Right cardiac atrium (tissue), 5 donors: ENCODE measurements at places on chromosomes 2 and 18.
A peak's percentile ranks its signal among the peaks of the same experiment; 100 is the strongest.

- peak; percentile 62 for DNase-seq
Measured at GRCh38 chr2:144523596-144524117, 3.7 kb upstream of the ZEB2 start.

DNA sequence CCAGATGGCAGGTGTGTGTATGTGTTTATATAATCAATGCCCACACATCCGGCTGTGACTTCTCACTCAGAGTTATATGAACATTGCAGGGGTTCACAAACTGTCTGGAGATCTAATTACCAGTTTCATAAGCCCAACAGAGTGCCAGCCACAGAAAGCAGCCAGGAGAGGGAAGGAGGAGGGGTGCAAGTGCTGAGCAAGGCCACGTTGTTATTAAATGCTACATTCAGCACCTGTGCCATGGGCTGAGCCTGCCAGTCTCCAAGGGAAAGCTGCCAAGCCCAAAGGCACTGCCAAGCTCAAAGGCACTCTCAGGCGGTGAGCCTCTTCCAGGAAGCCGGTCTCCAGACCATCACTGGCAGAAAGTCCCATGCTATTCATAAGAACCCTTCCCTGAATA is 17.4 kb downstream of the XDH start:
- DNase-seq = no peak

- DNase-seq = peak; percentile 69
Measured at GRCh38 chr2:191245046-191245868, at the start of gene MYO1B. Gene MYO1B, plus strand, starts transcription at chr2:191245404. Its CDS starts 31,492 bp downstream, at chr2:191276896.

DNA sequence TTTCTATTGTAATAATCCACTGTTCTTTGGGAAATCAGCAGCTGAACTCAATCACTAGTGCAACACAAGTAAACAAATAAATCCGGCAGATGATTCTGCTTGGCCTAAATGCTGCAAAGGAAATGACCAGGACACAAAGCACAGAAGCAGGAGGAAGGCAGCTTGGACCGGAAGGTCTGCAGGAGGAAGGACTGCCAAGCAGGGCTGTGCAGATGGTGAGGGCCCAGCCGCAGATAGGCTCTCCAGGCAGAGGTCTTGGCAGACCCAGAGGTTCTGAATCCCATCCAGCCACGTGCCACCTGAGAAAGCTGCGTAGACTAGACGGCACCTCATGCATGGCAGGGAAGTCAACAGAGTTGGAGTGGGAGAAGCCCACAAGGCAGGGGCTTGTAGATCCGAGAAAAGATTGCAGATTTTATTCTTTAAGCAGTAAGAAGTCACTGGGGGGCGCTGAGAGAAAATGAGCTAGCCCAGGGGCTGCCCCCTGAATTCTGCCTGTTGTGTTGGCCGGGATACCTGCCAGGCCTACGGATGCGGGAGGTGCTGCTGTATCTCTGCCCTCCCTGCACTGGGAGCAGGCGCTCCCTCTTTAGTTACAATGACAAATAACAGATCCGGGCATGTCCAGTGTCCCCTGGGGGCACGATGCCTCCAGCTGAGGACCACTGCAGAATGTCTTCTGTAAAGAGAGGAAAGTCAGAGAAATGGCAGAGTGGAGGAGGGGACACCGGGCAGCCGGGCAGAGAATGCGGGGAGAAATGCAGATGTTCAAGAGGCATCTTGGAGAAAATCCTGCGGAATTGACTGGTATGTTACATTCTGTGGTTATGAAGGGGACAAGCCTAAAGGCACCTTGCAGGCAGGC is 153.5 kb downstream of the PXDN start:
- no peak for DNase-seq

- DNase-seq = no peak
Measured at GRCh38 chr2:83106853-83107252, 1352.2 kb downstream of the SUCLG1 start.

DNA sequence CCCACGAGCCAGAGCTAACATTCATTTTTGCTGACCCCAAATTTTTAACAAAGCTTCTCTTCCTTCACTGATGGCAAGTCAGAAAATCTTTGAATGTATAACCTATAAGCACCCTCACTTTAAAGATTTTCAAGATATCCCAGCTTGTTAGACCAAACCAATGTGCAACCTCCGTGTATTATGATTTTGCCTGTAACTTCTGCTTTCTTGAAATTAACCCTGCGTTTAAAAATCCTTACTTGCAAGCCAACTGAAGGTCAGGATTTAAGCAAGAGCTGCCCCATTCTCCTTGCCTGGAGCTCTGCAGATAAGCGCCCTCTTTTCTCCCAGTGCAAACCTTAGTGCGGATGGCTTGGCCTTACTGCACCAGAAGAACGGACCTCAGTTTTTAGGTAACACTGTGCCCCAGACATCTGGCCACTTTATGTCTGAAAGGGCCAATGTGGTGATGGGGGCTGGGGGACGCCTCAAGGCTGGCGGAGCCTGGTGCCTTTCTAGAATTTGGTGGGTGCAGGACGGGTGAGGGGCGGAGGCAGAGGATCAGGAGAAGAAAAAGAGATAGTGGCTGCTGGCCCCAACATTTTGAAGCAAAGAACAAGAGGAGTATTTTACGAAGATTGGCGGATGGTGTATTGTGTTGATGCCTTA is 805 bp upstream of the TNFRSF11A start:
- DNase-seq = no peak
